Spinal cord (tissue), 10 donors: ENCODE measurements at places on chromosomes 16 and 17. TPM values are rescaled to one million over a fixed set of nuclear protein-coding genes. Genes with fewer than 3 reads are reported as not detected.
A peak's percentile ranks its signal among the peaks of the same experiment; 100 is the strongest.

RRN3 gene
- 43.4 TPM for total RNA-seq

DNA sequence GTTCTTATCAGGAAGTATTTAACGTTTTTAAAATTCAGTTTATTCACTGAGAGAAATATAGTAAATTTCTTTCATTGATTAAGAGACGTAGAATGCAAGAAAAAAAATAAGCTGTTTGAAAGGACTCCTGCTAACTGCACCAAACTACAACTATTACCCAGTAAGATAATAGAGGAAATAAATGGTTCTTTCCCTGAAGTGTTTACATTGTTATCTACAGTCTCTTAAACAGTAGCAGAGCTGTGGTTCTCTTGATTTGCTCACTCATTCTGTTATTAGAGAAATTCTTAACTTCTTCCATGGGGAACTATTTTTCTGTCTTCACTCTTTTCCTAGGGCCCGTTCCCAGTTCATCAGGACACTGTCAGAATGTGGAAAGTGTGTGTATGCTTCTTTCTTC lies 973.0 kb downstream of the KCNJ2 start:
- H3K4me3 ChIP-seq = no peak overlapping the region
- H3K36me3 ChIP-seq = no peaks in the 10 kb centered on the region
- no peak for DNase-seq

EFNB3 gene
- 18.7 TPM for total RNA-seq

TMIGD1 gene
- total RNA-seq = not detected

CPD gene
- 101 TPM for total RNA-seq

KRTAP9-8 gene
- not detected for total RNA-seq

- no peak overlapping the region for H3K27ac ChIP-seq
- H3K4me1 ChIP-seq = no peaks in the 10 kb centered on the region
- no peaks in the 10 kb centered on the region for H3K27me3 ChIP-seq
- H3K4me3 ChIP-seq = no peak overlapping the region
These were observed 262.1 kb downstream of the SNX29 start for GRCh38 chr16:12238598-12238997.

- no peaks in the 10 kb centered on the region for H3K36me3 ChIP-seq
- DNase-seq = no peak
These were observed 59.8 kb downstream of the NACA2 start for GRCh38 chr17:61531223-61531622.

DNA sequence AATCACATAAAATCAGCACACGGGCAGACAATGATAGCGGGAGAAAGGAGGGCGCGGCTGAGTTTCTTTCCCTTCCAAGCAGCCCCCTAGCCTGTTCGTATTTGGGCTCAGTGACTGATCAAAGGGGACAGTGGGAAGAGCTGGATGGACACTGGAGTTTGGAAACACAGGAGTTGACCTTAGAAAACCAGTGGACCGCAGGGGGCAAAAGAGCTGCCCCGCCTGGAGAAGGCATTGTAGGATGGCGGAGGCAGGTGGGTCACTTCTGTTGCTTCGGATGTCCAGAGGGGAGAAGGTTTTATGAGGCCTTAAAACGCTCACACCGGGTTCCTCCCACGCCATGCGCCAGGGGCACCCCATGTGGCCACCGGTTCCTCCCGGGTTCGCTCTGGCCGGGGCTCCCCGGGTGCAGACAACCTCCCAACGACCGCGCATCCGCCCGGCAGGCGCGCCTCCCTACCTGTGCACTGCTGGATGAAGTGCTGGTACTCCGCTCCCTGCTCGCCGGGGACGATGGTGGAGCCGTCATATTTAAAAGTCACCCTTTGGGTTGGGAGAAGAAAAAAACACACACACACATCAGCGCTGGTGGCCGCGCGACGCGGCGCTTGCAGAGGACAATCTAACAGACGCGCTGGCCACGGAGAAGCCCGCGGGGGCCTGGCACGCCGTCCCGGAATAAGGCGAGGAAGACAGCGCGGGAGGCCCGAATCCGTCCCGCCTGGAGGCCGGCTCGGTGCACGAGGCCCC lies 662 bp downstream of the COTL1 start:
- H3K4me1 ChIP-seq = peaks cover 47% of the 10 kb centered on the region
- H3K36me3 ChIP-seq = peaks cover 17% of the 10 kb centered on the region
- no peak for DNase-seq
- no peaks in the 10 kb centered on the region for H3K27me3 ChIP-seq
- peak overlapping the region; percentile 76 for H3K4me3 ChIP-seq
- no peak overlapping the region for H3K27ac ChIP-seq

ACE gene
- 6.3 TPM for total RNA-seq

RNF112 gene
- total RNA-seq = 9.7 TPM

DNA sequence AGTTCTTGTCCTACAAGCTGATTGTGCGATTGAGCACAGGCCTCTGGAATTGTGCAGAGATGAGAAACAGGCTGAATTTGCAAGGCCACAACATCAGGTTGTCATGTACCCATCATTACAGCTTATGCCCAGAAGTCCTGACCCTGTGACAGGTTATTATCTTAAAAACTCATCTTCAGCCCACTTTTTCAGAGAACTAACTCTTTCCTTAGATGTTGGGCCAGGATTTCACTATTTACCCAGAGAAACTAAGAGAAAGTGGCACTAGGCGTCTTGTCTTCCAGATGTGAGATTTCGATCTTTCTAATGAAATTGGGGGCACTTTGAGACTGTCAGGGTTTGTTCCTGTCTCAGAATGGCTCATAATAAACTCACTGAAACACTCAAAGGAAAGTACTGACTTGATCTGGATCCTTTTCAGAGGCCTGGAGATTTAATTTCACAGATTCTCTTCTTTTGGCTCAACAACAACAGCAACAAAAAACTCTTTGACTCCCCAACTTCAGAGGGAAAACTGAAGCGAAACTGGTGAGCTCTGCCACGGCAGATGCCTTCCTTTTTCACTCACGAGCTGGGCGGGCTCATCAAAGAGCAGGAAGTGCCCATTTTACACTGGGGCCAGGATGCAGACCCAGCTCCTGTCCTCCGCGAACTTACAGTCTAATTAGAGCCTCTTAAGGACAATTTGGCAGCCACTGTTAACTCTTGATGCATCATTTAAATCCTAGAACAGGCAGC lies 17.7 kb upstream of the SLC12A3 start:
- H3K4me1 ChIP-seq = peaks cover 32% of the 10 kb centered on the region
- H3K36me3 ChIP-seq = peaks cover 26% of the 10 kb centered on the region
- peak overlapping the region; percentile 66 for H3K27ac ChIP-seq

KRT12 gene
- not detected for total RNA-seq

ADORA2B gene
- total RNA-seq = 13.1 TPM

MT1M gene
- total RNA-seq = 4.0 TPM

GOT2 gene
- total RNA-seq = 58.1 TPM

GRCh38 chr17:35460354-35460851 lies 11.8 kb upstream of the SLFN13 start:
- peaks cover 52% of the 10 kb centered on the region for H3K27me3 ChIP-seq
- no peak overlapping the region for H3K27ac ChIP-seq
- no peak overlapping the region for H3K4me3 ChIP-seq
- peaks cover 7% of the 10 kb centered on the region for H3K4me1 ChIP-seq

DNA sequence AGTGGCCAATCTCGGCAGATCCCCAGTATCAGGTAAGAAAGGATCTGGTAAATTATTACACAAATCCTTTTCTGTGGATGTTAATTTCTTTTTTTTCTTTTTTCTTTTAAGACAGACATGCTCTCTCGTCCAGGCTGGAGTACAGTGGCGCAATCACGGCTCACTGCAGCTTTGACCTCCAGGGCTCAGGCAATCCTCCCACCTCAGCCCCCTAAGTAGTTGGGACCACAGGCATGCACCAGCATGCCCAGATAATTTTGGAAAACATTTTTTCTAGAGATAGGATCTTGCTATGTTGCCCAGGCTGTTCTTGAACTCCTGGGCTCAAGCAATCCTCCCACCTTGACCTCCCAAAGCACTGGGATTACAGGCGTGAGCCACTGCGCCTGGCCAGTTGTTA lies 54.0 kb downstream of the GAS7 start:
- H3K4me1 ChIP-seq = peaks cover 15% of the 10 kb centered on the region
- no peak overlapping the region for H3K27ac ChIP-seq
- no peaks in the 10 kb centered on the region for H3K36me3 ChIP-seq
- H3K4me3 ChIP-seq = no peak overlapping the region
- no peak for DNase-seq

- peaks cover 8% of the 10 kb centered on the region for H3K4me1 ChIP-seq
- no peak overlapping the region for H3K27ac ChIP-seq
- peaks cover 55% of the 10 kb centered on the region for H3K36me3 ChIP-seq
- H3K27me3 ChIP-seq = no peaks in the 10 kb centered on the region
These were observed 12.2 kb downstream of the PLK1 start for GRCh38 chr16:23690771-23691482.

DNA sequence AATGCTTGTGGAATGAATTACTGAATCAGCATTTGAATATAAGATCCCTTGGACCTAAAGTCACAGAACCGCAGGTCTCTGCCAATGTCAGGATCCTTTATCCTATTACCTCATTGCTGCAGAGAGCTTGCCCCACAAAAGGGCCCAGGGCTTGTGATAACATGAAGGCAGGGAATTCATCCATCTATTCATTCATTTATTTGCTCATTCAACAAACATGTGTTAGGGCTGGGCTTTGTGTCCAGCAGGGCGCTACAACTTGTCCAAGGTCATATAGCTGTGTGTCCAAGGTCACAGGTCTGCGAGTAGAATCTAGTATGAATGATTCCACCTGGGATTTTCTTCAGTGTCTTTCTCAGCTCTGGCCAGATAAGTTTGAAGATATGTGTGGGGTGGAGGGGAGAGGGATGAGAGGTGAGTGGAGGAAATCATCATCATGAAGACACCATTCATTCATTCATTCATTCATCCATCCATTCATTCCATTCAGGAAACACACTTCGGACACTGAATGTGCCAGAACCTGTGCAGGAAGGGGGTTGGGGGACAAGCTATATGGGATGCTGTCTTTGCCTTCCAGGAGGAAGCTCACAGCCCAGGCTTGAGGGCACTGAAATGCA lies 1.3 kb upstream of the UNC45B start:
- H3K4me1 ChIP-seq = peaks cover 4% of the 10 kb centered on the region
- DNase-seq = no peak
- H3K27ac ChIP-seq = no peak overlapping the region
- no peak overlapping the region for H3K4me3 ChIP-seq

CES5A gene
- 0.11 TPM for total RNA-seq

- H3K4me3 ChIP-seq = peak overlapping the region; percentile 70
- no peaks in the 10 kb centered on the region for H3K27me3 ChIP-seq
- peak overlapping the region; percentile 47 for H3K27ac ChIP-seq
- H3K4me1 ChIP-seq = peaks cover 79% of the 10 kb centered on the region
- H3K36me3 ChIP-seq = peaks cover 10% of the 10 kb centered on the region
These were observed 43.2 kb downstream of the RAI1 start for GRCh38 chr17:17724307-17725010.

KRTAP2-3 gene
- total RNA-seq = not detected

- H3K27ac ChIP-seq = peak overlapping the region; percentile 29
- H3K4me1 ChIP-seq = peaks cover 2% of the 10 kb centered on the region
- no peaks in the 10 kb centered on the region for H3K36me3 ChIP-seq
- DNase-seq = peak; percentile 50
- H3K27me3 ChIP-seq = no peaks in the 10 kb centered on the region
These were observed 8.1 kb upstream of the EFCAB13 start for GRCh38 chr17:47315451-47316266.

DNA sequence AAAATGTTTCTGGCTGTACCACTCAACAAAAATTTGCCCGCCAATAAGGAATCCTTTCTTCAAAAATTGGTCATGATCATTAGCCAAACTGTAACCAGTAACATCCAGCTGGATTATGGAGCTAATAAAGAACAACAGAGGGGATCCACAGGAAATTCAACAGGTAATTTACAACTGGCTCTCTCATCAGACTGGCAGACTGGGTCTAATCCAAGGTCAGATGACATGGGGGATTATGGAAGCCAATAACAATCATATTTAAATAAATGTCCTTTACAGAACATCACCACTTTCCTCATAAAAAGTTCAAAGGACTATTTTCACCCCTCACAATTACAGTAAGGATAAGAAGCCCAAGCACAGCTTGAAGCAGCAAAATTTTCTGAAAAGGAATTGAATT lies 66.4 kb downstream of the KANSL1 start:
- H3K36me3 ChIP-seq = no peaks in the 10 kb centered on the region
- no peak for DNase-seq
- no peak overlapping the region for H3K4me3 ChIP-seq
- no peak overlapping the region for H3K27ac ChIP-seq

SYNGR3 gene
- 20.1 TPM for total RNA-seq

GRCh38 chr16:14095883-14096551 lies 24.9 kb downstream of the MRTFB start:
- no peak overlapping the region for H3K4me3 ChIP-seq
- H3K27me3 ChIP-seq = no peaks in the 10 kb centered on the region
- DNase-seq = no peak
- no peaks in the 10 kb centered on the region for H3K36me3 ChIP-seq
- H3K27ac ChIP-seq = no peak overlapping the region

SEZ6L2 gene
- 66.3 TPM for total RNA-seq

HBA2 gene
- 1,427 TPM for total RNA-seq

- no peaks in the 10 kb centered on the region for H3K27me3 ChIP-seq
- H3K27ac ChIP-seq = no peak overlapping the region
- H3K4me1 ChIP-seq = no peaks in the 10 kb centered on the region
- H3K36me3 ChIP-seq = peaks cover 90% of the 10 kb centered on the region
- no peak overlapping the region for H3K4me3 ChIP-seq
These were observed 923 bp downstream of the GDPD3 start for GRCh38 chr16:30112197-30113030.

ABCC3 gene
- total RNA-seq = 0.69 TPM

GRCh38 chr16:918068-918467 lies 52.7 kb downstream of the LMF1 start:
- no peak for DNase-seq
- no peak overlapping the region for H3K4me3 ChIP-seq
- peaks cover 62% of the 10 kb centered on the region for H3K4me1 ChIP-seq
- H3K27me3 ChIP-seq = no peaks in the 10 kb centered on the region

GRCh38 chr17:4314618-4315017 lies 50.8 kb upstream of the ANKFY1 start:
- no peak overlapping the region for H3K4me3 ChIP-seq
- peaks cover 8% of the 10 kb centered on the region for H3K4me1 ChIP-seq

DNA sequence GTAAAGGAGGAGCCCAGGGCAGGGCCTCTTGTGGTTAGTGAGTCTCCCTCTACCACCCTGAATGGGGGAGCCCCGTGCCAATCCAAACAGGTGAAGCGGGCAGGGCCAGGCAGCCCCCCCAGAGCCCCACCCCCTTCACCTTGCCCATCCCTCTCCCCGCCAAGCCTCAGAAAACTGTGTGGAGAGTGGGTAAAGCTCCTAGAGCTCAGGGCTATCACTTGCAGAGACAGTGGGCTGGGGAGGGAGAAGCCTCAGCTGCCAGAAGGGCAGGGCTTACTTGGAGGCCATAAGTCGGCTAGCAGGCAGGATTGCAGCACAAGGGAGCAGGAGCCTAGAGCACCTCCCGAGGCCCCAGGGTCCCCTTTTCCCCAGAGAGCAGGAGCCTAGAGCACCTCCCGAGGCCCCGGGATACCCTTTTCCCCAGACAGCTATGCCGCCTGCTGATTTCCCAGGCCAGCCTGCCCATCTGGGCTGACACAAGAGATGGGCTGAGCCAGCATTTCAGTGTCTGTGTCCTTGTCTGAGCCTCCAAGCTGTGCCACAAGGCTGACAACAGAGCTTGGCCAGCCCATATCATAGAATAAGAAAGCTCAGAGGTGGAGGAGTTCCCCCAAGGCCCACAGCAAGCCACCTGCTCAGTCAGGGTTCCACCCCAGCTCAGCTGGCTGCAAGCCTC lies 6.7 kb upstream of the KRT14 start:
- no peaks in the 10 kb centered on the region for H3K36me3 ChIP-seq
- no peaks in the 10 kb centered on the region for H3K27me3 ChIP-seq
- H3K4me3 ChIP-seq = no peak overlapping the region

ZNF263 gene
- total RNA-seq = 44.8 TPM

GRCh38 chr17:75340631-75341030 lies 51.4 kb upstream of the SLC25A19 start:
- DNase-seq = no peak
- peaks cover under 1% of the 10 kb centered on the region for H3K4me1 ChIP-seq
- H3K27me3 ChIP-seq = no peaks in the 10 kb centered on the region
- no peak overlapping the region for H3K4me3 ChIP-seq
- no peaks in the 10 kb centered on the region for H3K36me3 ChIP-seq
